Upper lobe of left lung (tissue), 6 donors: ENCODE measurements at places on chromosomes 4 and X. TPM values are rescaled to one million over a fixed set of nuclear protein-coding genes. Genes with fewer than 3 reads are reported as not detected.

SMIM43 gene
- not detected for total RNA-seq

GRCh38 chrX:40167233-40167849 lies 69.6 kb upstream of the BCOR start:
- H3K4me1 ChIP-seq = peaks cover 4% of the 10 kb centered on the region
- no peaks in the 10 kb centered on the region for H3K36me3 ChIP-seq
- no peak for DNase-seq
- peak overlapping the region; percentile 41 for H3K4me3 ChIP-seq

- H3K36me3 ChIP-seq = no peaks in the 10 kb centered on the region
- H3K27ac ChIP-seq = no peak overlapping the region
- no peaks in the 10 kb centered on the region for H3K27me3 ChIP-seq
- no peak overlapping the region for H3K4me3 ChIP-seq
- no peak for DNase-seq
Measured at GRCh38 chr4:114495471-114495928, 103.1 kb upstream of the UGT8 start.

NEUROG2 gene
- total RNA-seq = not detected

GRCh38 chr4:23384741-23385140 lies 505.1 kb downstream of the PPARGC1A start:
- no peaks in the 10 kb centered on the region for H3K36me3 ChIP-seq
- H3K27ac ChIP-seq = no peak overlapping the region
- no peak for DNase-seq
- H3K4me1 ChIP-seq = no peaks in the 10 kb centered on the region

CSAG3 gene
- total RNA-seq = not detected

NSUN7 gene
- 6.9 TPM for total RNA-seq

- H3K27ac ChIP-seq = no peak overlapping the region
- H3K36me3 ChIP-seq = no peaks in the 10 kb centered on the region
- H3K27me3 ChIP-seq = no peaks in the 10 kb centered on the region
- no peak overlapping the region for H3K4me3 ChIP-seq
- no peaks in the 10 kb centered on the region for H3K4me1 ChIP-seq
Measured at GRCh38 chrX:10855845-10856244, 235.5 kb upstream of the MID1 start.

SYNPO2 gene
- 7.9 TPM for total RNA-seq

RADX gene
- 21.9 TPM for total RNA-seq

ANOS1 gene
- 63.8 TPM for total RNA-seq

PDLIM3 gene
- 33.6 TPM for total RNA-seq
